ENCODE measurements at places on chromosomes 3 and 15. TPM values are rescaled to one million over a fixed set of nuclear protein-coding genes. Genes with fewer than 3 reads are reported as not detected.

The FANCD2OS gene
- not detected for total RNA-seq

The SCG3 gene
- not detected for total RNA-seq

The HYKK gene
- total RNA-seq = 4.7 TPM

The SEMA3F gene
- total RNA-seq = not detected

The KNG1 gene
- total RNA-seq = not detected

The SLC22A13 gene
- 0.37 TPM for total RNA-seq

The SPATA16 gene
- not detected for total RNA-seq

The CLDN16 gene
- total RNA-seq = not detected

The USP19 gene
- 72.6 TPM for total RNA-seq

The PPP1R14D gene
- not detected for total RNA-seq

The GOLGA8J gene
- not detected for total RNA-seq

The FETUB gene
- not detected for total RNA-seq

The ATP13A3 gene
- total RNA-seq = 59.2 TPM

The HHATL gene
- total RNA-seq = not detected

The ECE2 gene
- not detected for total RNA-seq

The NME9 gene
- total RNA-seq = not detected

The GXYLT2 gene
- total RNA-seq = not detected

The PIGZ gene
- 2.7 TPM for total RNA-seq

The FANCI gene
- 203 TPM for total RNA-seq

The NLGN1 gene
- total RNA-seq = not detected

The CHRNB4 gene
- not detected for total RNA-seq

The MAGI1 gene
- total RNA-seq = 0.04 TPM

The BLM gene
- 50.2 TPM for total RNA-seq

The RNU5B-1 gene
- total RNA-seq = 36.1 TPM

The C2CD4B gene
- total RNA-seq = not detected

The SLC24A5 gene
- not detected for total RNA-seq

The TMF1 gene
- 43.5 TPM for total RNA-seq

The DGKG gene
- 0.04 TPM for total RNA-seq

The ATP10A gene
- total RNA-seq = 57.9 TPM

The P2RY12 gene
- total RNA-seq = not detected

The NR2F2 gene
- not detected for total RNA-seq

The PLA2G4F gene
- not detected for total RNA-seq

The PPARG gene
- total RNA-seq = 0.55 TPM

The NAALADL2 gene
- not detected for total RNA-seq

The C2CD4A gene
- total RNA-seq = not detected

The SLC7A14 gene
- total RNA-seq = not detected

The CHRNA5 gene
- total RNA-seq = 4.0 TPM

The TRA2B gene
- total RNA-seq = 224 TPM

The ZNF106 gene
- 56.0 TPM for total RNA-seq

The SLC2A2 gene
- not detected for total RNA-seq

The STOML1 gene
- 12.8 TPM for total RNA-seq

The COL6A6 gene
- total RNA-seq = not detected

The COPS2 gene
- total RNA-seq = 54.8 TPM

The ERICH6 gene
- total RNA-seq = 0.81 TPM

The CA12 gene
- total RNA-seq = not detected

The ZNF35 gene
- total RNA-seq = 2.2 TPM

The XCR1 gene
- not detected for total RNA-seq

The GNAT1 gene
- total RNA-seq = not detected

The TMIE gene
- 1.2 TPM for total RNA-seq

The SEC61A1 gene
- total RNA-seq = 159 TPM

The PAQR9 gene
- not detected for total RNA-seq

The SEMA5B gene
- total RNA-seq = not detected

The TP63 gene
- total RNA-seq = 0.17 TPM

The LTK gene
- total RNA-seq = 1.1 TPM

The TRPM1 gene
- not detected for total RNA-seq

The LSAMP gene
- not detected for total RNA-seq

The B3GNT5 gene
- 0.71 TPM for total RNA-seq

All from activated CD4-positive, alpha-beta T cell treated with anti-CD3 and anti-CD28 coated beads, Interleukin-2, amount 10 ng/mL, durations not matched to agents 7 days and 5 days (primary cell).